Caki2 (cell line): ENCODE measurements at places on chromosomes 12 and 14.

GRCh38 chr12:102399653-102400052 is 80.7 kb downstream of the IGF1 start:
- DNase-seq, result no peak

DNA sequence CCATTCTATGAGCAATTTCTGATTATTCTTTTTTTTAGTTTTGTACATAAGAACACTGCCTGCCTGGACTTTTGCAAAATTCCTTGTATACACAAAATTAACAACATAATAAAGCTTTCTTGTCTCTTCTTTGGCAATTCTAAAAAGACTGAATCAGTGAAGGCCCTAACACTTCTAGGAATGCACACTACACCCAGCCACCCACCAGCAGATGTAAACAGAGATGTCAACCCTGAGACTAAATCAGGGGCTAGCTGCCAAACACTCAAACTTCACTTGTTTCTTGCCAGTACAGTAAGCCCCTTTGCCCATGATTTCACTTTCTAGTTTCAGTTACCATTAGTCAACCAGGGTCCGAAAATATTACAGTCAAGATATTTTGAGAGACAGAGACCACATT is 15.5 kb downstream of the DCAF5 start:
- DNase-seq, result no peak

DNA sequence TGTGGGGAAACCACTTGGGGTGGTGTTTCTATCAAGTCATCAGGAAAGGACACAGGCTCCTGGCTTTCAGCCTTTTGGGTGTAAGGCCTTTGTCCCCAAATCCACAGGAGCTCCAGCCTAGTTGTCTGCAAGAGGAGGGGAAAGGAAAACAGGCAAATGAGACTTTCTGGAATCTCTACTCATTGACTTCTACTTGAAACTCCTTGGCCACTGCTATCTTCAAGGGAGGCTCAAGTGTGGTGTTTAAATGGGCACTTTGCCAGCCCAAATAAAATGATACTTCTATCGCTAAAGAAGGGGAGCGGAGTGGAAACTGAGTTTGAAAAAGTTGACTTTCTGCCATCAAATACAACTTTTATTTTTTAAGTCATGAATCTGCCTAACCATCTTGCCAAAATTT is 445.9 kb upstream of the RGS6 start:
- no peak for DNase-seq

DNA sequence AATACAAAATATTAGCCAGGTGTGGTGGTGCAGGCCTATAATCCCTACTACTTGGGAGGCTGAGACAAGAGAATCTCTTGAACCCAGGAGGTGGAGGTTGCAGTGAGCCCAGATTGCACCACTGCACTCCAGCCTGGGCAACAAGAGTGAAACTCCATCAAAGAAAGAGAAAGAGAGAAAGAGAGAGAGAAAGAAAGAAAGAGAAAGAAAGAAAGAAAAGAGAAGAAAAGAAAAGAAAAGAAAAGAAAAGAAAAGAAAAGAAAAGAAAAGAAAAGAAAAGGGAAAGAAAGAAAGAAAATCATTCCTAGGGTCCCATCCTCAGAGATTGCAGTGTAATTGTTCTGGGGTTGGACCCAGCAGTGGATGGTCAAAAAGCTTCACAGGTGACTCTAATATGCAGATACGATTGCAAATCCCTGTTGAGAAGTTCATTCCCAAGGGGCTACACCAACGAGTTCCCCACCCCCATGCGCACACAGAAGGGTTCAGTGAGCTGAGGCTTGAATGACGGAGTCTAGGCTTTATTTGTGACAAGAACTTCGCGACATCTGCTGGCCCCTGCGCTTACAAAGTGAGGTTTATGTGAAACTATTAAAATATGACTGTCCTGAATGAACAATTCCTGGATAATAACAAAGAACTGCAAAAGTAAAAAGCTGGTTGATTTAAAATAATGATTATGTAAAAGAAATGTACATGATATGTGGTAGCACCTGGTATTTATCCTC is 17.4 kb upstream of the RNASE12 start:
- DNase-seq, result no peak

DNA sequence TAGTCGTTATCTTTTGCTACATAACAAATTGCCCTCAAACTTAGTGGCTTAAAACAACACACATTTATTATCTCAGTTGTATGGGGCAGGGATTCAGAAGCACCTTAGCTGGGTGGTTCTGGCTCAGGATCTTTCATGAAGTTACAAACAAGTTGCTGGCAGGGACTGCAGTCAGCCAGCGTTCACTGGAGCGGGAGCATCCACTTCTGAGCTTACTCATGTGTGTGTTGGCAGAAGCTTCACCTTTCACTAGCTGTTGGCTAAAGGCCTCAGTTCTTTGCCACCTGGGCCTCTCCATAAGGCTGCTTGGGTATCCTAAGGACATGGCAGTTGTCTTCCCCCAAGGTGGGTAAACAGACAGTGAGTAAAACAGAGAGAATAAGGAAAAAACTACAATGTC is 365.7 kb downstream of the RPS29 start:
- no peak for DNase-seq

- no peak for DNase-seq
Measured at GRCh38 chr14:104845033-104845666, 19.9 kb upstream of the CEP170B start.

GRCh38 chr12:131471946-131472732 is 238.8 kb upstream of the SFSWAP start:
- no peak for DNase-seq

- DNase-seq, result no peak
Measured at GRCh38 chr14:77638771-77639171, 22.3 kb upstream of the SPTLC2 start.

DNA sequence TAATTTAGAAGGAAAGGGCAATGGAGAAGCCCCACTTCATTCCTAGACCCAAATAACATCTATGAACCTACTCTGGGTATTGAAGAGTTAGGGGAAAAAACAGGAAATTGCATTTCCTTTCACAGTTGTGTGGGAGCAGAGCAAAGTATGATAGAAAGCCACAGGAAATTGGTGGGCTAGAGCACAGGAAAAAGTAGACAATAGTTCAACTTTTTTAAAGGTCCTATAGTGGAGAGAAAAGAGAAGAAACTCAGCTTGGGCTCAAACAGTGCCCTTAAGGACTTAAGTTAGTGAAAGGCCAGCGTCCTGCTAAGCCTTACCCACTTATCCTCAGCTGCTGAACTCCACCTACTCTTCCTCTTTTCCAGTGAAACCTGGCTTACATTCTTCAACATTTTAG is 258.1 kb downstream of the DPY19L2 start:
- no peak for DNase-seq

- no peak for DNase-seq
Measured at GRCh38 chr14:58919217-58919616, 269.2 kb upstream of the DAAM1 start.

DNA sequence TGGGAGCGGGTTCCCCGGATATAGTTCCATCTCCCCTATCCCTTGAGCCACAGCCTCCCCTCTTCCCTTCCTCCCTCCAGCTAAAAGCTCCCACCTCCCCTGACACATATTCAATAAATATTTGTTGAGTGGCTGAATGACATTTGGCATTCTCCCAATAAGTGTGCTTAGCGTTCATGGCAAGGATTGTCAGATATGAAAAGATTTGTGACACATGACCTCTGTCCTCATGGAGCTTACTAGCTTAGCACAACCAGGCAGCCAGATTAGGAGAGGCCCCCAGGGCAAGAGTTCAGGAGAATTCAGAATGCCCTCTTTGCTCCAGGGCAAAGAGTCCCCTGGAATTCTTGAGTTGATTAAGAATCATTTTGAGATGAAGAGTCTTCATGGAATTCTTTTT is 22.5 kb upstream of the SLC6A12 start:
- no peak for DNase-seq

DNA sequence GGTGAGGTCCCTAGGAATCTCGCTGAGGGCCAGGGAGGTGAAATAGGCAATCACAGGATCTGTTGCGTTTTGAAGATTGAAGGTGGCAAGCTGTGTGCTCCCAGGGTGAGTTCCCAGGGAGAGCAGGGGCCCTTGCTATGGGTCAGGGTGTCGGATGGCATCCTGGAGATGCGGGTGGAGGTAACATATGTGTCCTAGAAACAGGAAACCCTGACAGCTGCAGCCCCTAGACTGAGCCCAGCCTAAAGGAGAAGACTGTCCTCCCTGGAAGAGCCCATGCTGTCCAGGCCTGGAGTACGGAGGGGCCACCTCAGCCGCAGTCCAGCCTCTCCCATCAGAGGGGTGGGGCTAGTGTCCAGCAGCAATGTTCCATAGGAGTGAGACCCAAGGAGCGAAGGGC is 194.2 kb downstream of the NTF3 start:
- no peak for DNase-seq

DNA sequence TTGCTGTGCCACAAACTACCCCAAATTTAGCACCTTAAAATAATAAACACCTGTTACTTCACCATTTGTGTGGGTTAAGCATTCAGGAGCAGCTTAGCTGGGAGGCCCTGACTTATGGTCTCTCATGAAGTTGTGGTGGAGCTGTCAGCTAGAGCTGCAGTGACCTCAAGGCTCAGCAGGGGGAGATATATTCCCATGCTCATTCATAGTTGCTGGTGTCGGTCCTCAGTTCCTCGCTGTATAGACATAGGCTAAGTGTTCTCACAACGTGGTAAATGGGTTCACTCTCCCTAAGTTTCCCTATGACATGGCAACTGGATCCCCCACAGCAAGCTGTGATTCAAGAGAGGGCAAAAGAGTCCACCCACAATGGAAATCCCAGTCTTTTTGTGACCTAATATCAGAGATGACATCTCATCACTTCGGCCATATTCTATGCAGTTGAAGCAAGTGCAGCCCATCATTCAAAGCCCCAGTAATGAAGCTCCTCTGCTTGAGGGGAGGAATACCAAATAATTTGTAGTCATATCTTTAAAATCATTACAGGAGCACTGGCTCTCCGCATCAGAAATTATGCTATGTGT is 41.1 kb downstream of the PRB3 start:
- peak; percentile 23 for DNase-seq

GRCh38 chr14:76782885-76783566 is 21.8 kb downstream of the VASH1 start:
- DNase-seq, result no peak

- no peak for DNase-seq
Measured at GRCh38 chr12:29152223-29152868, 3.3 kb downstream of the FAR2 start.
